ENCODE measurements at places on chromosomes 13 and 19.

- DNase-seq, result no peak
Observed at GRCh38 chr13:49958321-49958720, 22.2 kb upstream of the SPRYD7 start.

GRCh38 chr19:32233091-32233490 lies 112.3 kb upstream of the ZNF507 start:
- DNase-seq, result no peak

- DNase-seq, result no peak
Observed at GRCh38 chr19:36169084-36169760, 17.0 kb upstream of the COX7A1 start.

GRCh38 chr19:676339-677105 lies at the start of gene FSTL3:
Gene FSTL3, plus strand, starts transcription at chr19:676392. Its CDS starts 32 bp downstream, at chr19:676424.
- DNase-seq, result no peak

- no peak for DNase-seq
Observed at GRCh38 chr19:58469241-58470013, 2.5 kb downstream of the ZNF324 start.

Measured in esophagus squamous epithelium (tissue), 5 donors.